CD4-positive, alpha-beta T cell (primary cell): ENCODE measurements at places on chromosomes 7 and 10.

- DNase-seq = no peak
Observed at GRCh38 chr10:1754506-1755153, 17.3 kb upstream of the ADARB2 start.

GRCh38 chr7:25944777-25945515 lies 207.1 kb upstream of the NFE2L3 start:
- DNase-seq = no peak

GRCh38 chr10:56912043-56912442 lies 551.0 kb upstream of the ZWINT start:
- DNase-seq = no peak

GRCh38 chr10:98141484-98142073 lies 7.1 kb downstream of the R3HCC1L start:
- DNase-seq = no peak

DNA sequence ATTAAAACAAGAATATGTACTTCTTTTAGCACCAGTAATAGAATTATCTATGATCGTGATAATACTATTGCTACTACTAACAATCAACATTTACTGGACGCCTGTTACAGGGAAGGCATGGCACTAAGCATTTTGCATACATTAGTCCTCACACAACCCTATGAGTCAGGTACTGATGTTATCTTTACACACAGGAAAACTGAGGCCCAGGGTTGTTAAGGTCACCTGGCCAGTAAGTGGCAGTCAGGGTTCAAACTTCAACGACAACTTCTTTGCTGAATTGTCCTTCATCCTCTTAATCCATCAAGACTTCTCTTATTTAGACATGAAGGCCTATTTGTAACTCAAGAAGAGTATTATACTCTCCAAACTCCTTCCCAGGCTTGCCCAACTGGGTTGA lies 41.9 kb upstream of the ACSL5 start:
- no peak for DNase-seq

DNA sequence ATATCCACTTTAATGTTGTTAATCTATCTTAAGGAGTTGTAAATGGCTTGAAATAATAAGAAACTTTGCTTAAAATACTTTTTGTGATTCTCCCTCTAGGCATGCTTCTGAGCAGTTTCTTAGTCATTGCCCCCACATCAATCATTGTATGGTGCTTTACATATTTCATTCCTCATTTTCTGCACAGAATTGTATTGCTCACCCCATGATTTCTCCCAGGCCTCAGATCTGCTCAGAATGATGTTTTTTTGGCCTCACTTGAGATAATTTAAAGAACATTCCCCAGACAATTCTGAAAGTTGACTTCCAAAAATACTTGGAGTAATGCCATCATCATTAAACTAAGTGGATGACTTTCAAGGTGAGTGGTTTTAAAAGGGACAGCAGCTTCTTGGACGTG lies 82.1 kb upstream of the PRPS1L1 start:
- DNase-seq = no peak

DNA sequence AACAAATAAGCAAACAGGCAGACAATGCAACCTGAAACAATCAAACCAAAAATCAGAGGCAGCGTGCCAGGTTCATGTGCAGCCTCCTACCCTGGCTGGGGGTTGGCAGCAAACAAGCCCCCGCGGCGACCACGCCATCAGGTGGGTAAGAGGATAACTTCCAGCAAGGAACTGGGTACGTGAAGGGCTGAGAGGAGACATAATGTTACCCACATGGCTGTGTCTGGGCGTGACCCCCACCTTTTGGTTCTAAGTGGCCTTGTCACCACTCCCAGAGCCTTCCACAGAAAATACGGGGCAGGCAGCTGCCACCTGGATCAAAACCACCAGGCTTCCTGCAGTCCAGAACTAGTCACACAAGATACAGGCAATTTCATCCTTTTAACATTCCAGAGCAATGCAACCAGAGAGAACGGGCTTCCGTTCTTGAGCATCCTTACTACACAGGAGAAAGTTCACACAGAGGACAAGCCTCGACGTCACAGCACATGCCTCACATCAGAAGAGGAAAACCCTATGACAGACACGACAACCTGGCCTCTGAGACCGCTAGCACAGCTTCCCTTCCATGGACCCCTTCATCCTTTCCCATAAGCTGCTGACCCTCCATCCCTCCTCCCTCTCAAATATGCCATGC lies 171.0 kb downstream of the GRID1 start:
- no peak for DNase-seq

GRCh38 chr7:67445728-67446127 lies 449.1 kb downstream of the TYW1 start:
- DNase-seq = no peak

DNA sequence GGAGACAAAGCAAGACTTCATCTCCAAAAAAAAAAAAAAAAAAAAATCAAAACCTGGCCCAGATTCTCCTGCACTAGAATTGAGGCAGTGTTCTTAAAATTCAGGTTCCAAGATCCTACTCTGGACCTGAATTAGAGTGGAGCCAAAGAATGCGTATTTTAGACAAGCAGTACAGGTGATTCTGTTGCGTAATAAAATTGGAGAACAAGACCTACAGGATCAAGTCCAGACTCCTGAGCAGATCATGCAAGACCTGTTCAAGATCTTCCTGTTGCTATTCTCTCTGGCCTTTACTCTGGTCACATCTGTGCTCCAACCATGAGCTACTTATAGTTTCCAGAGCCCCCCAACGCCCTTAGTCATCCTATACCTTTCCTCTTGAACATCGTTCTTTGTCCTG lies 51.5 kb upstream of the RSBN1L start:
- DNase-seq = no peak

- DNase-seq = no peak
Observed at GRCh38 chr10:120460186-120460585, 3.2 kb downstream of the PLPP4 start.

DNA sequence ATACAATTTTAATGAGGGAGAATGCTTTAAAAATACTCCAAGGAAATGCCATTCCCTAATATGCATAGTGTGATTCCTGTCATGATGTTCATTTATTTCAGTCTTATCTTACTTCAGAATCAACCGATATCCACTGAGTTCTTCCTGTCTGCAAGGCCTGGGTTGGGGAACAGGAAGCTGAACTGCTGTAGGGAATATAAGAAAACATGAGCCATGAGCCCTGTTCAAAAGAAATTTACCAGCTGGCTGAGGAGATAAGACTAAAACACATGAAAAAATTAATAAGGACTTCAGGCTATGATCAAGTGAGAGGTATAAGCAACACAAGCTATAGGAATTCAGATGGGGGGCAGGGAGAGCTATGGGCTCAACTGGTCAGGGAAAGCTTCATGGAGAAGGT lies 184.7 kb downstream of the PLPP4 start:
- DNase-seq = no peak

DNA sequence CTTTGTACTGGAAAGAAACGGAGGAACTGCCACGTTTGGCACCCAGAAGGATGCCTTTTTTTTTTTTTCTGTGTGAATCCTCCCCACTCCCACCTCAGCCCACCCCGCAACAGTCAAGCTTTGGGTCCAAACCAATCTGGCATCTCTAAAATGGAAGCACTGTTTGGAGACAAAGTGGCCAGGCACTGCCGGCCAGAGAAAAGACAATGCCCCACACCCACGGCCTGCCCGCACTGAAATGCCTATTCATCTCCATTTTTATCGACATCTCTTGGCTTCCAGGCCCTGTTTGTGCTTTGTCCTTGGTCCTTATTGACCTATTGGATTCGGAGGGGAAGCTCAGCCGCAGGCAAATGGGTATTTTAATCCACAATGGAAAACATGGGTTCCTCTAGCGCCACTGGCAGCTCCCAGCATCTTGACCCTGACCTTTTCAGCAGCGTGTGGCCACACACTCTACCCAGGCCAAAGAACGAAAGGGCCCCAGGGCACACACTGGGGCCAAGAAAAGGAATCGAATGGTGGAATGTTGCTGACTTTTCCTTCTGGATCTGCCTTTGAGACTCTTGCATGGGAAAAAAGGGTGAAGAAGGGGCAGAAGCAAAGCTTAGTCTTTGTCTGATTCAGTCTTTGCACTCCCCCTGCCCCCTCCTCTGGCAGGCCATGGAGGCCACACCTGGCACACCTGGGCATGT lies 162.6 kb upstream of the CDCA7L start:
- no peak for DNase-seq

DNA sequence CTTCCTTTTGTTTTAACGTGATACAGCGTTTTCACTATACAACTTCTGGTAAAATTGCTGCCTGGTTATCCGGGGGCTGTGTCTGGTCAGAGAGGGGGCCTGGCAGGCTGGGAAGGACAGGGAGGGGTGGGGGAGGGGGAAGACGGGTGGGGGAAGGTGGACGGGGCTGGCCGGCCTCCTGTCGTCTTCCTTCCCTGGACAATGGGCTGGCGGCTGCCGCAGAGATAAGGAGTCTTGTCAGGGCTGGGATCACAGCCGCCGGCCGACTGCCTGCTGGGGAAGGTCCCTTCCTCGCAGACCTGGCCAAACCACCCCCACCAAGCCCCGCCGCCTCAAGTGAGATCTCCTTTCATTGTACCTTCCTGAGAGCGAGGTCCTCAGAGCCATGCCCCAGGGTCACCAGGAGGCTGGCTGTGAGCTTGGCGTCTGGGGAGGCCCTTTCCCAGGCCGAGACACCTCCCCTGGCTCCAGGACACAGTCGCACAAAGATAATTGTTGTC lies 151.2 kb upstream of the TNRC18 start:
- no peak for DNase-seq

DNA sequence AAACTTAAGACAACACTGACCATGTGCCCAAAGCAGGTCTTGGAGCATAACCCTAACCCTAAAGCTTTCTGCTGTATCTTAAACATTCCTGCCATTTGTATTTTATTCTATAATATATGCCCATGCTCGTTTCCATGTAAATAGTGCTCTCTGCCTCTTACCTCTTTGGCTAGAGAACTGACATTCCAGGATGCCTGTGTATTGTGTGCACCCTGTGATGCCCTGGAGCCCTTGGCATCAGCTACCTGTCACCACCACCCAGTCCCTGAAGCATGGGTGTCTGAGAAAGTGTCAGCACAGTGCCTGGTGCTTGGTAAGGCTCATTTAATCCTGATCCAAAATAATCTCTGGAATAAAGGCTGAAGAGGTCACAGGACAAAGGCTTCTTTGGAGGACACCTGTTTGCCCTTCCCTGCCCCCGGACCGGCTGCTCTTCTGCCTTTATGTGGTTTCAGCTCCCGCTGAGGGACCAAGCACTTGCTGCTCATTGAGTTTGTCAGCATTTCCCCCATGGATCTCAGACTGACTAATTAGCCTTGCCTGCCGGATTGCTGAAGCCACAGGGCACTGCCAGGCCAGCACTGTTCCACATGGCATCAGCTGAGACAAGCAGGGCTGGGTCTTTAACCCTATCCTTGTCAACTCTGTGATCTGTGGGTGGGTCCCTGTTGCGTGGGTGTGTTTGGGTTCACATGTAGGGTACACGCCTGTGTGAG lies 139.1 kb upstream of the SORCS3 start:
- no peak for DNase-seq

DNA sequence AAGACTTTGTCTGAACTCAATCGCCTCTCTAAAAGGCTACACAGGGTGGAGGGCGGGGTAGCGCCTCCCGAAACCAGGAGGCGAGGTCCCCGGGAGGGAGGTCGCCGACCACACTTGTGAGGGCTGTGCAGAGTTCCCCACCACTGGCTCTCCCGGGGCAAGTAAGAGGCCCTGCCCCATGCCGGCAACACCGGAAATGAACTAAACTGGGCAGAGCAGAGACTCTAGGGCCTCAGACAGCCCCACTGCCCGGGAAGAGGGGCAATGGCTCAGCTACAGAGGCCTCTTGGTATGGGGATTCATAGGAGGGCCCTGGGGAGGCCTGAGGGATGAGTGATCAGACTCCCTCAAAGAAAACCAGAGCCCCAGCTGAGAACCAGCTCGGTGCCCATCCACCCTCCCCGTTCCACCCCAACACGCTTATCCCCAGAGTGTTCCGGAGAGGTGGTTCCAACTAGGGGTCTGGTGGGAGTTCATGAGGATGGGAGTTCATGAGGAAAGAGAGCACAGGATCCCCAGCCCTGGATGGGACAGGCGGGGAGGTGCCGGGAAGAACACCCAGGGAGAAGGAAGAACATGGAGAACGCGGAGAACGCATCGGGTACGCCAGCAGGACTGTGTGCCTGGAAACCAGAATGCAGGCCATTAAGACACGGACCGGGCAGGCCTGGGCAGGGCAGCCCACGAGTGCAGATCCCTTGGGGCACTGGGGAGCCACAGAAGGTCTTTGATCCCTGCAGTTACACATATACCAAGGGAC lies 89.4 kb upstream of the MYL10 start:
- no peak for DNase-seq

- DNase-seq = no peak
Observed at GRCh38 chr7:115116773-115117715, 195.2 kb downstream of the MDFIC start.

DNA sequence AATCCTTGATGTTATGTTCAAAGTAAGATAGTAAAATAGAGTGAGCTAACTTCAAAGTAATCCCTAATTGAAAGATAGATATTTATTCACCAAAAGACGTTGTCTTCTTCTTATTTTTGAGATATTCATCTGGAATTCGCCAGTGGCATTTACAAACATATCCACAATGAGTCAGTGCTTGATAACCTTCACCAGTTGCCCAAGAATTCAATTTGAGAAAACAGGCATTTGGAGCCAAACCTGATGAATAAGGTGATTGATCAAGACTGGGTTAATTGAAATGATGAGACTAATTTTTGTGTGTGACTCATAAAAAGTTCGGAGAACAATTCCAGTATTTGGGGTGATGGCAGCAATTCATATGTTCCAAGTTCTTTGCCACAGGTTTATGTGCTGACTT lies 344.0 kb downstream of the ARL4A start:
- DNase-seq = no peak

GRCh38 chr7:33716581-33717477 lies 188.5 kb upstream of the BMPER start:
- no peak for DNase-seq

- no peak for DNase-seq
Observed at GRCh38 chr7:12721286-12721830, 33.9 kb downstream of the ARL4A start.

GRCh38 chr10:15660990-15661389 lies 58.7 kb downstream of the ITGA8 start:
- no peak for DNase-seq

DNA sequence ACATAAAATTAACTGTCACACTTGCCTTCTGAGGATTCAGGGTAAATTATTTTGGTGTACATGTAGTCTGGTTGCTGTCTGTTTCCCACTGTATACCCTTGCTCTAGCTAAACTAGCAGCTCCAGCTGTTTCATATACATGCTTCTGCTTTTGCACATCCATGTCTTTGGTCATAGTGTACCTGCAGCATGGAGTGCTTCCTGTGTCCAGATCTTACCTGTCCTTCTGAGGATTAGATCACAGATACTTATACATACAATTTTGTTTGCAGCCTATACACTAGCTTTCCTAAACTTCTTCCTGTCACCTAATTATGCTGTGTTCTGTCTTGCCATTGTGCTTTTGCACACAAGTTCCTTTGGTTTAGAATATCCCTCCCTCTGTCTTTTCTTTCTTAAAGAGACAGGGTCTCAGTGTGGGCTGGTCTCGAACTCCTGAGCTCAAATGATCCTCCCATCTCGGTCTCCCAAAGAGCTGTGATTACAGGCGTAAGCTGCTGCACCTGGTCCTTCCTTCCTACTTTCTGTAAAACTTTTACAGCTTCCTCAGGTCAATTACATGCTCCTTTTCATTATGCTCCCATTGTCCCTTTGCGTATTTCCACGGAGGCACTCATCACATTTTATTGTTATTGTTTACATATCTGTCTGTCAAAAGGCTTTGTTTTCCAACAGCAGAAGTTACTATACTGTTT lies 33.8 kb downstream of the TPST1 start:
- no peak for DNase-seq
